ENCODE measurements at places on chromosomes 13 and 19. TPM values are rescaled to one million over a fixed set of nuclear protein-coding genes. Genes with fewer than 3 reads are reported as not detected.

Gene FLT3LG
- total RNA-seq: 4.5 TPM

Gene THSD8
- total RNA-seq: not detected

Gene FAM83E
- total RNA-seq: 6.8 TPM

Gene OR10H1
- not detected for total RNA-seq

Gene UPF1
- total RNA-seq: 91.6 TPM

Gene TLE6
- 1.5 TPM for total RNA-seq

Gene CELF5
- 0.20 TPM for total RNA-seq

Gene PSG1
- not detected for total RNA-seq

Gene SIGLEC12
- total RNA-seq: 0.54 TPM

Gene CYP2F1
- not detected for total RNA-seq

Gene FCAR
- 1.1 TPM for total RNA-seq

Gene TBC1D4
- total RNA-seq: 47.9 TPM

Gene LRRC4B
- 0.25 TPM for total RNA-seq

Gene ARRDC5
- total RNA-seq: not detected

- peak; percentile 79 for DNase-seq
Measured at GRCh38 chr19:39890755-39891551, 43.5 kb downstream of the FCGBP start.

DNA sequence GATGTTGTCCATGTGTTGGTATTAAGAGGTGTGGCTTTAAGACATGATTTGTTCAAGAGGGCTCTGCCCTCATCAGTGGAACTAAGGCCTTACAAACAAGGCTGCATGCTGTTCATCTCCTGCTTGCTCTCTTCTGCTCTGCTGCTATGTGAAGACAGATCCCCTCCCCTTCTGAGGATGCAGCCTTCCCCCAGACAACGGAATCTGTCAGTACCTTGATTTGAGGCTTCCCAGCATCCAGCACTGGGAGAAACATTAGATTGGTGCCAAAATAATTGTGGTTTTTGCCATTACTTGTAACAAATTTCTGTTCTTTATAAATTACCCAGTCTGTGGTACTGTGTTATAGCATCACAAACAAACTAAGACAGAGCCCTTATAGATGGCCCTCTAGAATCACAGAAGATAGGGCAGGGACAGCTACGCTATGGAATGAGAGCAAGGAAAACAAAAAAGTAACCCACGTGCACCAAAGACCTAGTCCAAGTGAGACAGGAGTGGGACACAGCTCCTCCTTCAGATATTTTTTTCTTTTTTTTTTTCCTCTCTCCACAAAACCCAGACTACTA is 151.5 kb upstream of the RXFP2 start:
- no peak for DNase-seq

DNA sequence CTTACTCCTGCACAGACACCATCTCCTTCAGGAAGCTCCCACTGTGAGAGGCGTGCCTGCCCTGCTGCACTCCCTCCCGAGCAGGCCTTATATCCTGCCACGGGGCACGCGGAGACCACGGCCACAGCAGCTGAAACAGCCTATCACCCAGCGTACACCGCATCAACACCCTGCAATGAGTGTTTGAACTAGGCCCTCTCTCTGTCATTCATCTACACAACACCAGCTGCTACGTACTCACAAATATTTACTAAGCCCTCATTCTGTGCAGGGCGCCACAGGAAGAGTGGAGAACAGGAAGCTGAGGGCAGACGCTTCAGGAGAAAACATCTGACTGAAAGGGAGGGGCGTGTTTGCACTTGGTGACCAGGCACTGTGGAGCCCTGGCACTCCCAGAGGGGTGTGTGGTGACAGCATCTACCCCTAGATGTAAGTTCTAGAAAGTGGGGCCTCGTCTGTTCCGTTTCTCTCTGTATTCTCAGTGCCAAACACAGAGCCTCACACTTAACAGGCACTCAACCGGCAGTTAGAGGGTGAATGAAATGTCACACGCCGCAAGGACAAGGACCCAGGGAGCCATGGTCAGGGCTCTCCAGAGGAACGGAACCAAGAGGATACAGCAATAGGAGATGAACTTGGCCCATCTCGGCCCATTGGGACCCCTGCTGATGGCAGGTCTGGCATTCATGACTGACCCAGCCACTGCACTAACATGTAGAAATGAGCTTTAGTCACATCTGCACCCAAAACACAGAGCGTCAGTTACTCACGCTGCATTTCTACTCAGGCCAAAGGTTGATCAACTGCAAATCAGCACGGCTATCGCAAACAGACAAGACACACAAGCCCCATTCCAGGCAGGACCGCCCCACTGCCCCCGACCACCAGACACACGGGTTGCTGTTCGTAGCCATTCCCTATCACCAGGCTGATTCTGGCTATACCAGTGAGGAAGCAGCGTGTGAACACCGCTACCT is 15.7 kb downstream of the RANBP3 start:
- DNase-seq: no peak

DNA sequence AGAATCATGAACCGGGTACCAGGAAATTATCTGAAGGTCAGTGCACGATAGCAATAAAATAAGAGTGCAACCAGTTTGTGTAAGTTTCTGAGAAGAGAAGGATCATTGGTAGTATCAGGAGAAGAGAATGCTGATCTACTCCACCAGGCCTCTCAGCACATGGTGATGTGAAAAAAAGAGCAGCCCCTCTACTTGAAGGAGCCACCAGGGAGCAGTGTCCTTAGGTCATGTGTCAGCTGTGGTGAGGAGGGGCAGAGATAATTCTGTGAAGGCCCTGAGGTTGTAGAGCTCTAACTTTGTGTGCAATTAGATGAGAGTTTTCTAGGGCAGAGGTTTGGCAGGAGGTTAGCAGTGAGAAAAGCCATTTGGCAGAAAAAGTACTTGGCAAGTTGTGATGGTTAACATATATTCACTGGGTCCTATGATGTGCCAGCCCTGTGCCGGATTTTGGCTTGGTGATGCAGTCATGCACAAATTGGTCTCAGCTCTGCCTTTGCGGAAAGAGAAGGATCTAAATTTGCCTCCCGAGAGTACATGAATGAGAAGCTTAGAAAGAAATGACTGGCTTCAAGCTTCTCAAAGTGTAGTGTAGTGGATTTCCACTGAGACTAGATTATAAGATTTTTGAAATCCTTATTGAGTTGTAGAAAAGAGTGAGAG is 19.2 kb upstream of the ZC3H13 start:
- no peak for DNase-seq

GRCh38 chr13:111561091-111561781 is 240.8 kb downstream of the TEX29 start:
- DNase-seq: no peak

GRCh38 chr13:38954291-38954690 is 36.3 kb downstream of the STOML3 start:
- no peak for DNase-seq

- no peak for DNase-seq
Measured at GRCh38 chr13:84430015-84430414, 547.7 kb upstream of the SLITRK1 start.

GRCh38 chr19:53076984-53077383 is 26.2 kb downstream of the ZNF160 start:
- DNase-seq: no peak

DNA sequence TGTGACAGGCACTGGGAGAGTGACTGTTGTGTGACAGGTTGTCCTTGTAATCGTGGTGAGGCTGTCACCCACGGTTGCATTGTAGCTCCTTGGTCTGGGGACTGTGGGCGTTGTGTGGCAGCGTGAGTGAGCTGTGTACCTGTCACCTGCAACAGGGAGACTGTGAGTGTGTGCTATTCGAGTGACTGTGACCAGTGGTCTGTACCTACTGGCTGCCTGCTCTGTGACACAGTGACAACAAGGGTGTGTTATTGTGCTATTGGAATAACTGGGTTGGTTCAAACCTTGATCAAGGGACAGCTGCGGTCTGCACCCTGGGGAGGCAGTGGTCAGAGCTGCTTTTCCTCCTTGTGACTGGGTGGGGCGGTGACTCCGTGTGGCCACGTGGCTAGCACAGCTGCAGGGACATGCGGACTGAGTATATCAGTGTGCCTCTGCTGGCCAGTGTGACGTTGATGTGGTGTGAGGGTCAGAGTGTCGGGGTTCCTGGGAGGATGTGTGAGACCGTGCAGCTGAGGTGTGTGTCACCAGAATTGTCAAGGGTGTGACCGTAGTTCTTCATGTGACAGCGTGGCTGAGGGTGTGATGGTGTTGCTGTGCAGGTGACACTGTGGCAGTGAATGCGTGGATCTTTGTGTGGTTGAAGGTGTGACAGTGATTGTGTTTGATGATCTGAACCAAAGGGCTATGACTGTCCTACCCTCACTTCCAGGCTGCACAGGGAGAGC is 10.1 kb upstream of the NFIX start:
- peak; percentile 95 for DNase-seq

DNA sequence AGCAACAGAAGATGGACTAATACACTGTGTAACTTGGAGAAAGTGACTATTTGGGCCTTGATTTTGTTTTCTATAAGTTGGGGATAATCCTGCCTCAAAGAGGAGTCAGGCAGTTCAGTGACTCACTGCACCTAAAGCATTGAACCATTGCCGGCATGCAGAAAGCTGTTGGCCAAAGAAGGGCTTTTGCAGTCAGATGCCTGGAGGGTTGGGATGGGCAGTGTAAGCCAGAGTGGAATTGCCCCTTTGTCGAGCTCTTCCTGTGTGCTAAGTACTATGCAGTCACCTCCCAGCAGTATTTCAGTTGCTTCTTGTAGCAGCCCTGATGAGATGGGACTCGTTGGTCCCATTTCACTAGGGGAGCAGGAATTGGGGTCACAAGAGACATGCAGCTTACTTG is 11.1 kb downstream of the ZNF473 start:
- DNase-seq: no peak

- DNase-seq: no peak
Measured at GRCh38 chr13:45658586-45659235, 43.2 kb upstream of the ERICH6B start.

DNA sequence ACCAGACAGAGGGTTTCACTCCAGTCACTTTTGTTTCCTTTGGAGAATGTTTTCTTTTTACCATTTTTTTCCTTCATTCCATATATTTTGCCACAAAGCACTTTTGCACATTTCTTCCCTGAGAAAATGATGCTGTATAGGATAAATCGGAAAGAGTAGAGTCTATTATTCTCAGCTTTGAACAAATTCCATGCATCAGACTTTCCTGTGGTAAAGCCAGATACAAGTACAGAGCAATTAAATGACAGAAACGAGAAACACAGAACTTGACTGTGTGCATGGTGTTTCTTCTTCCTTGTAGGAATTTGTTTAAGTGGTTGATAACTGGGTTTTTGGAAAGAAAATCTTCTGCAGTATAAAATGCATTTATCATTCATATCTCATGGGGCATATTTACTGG is 107.4 kb upstream of the CSNK1A1L start:
- no peak for DNase-seq

GRCh38 chr13:49733181-49733951 is 42.1 kb upstream of the EBPL start:
- DNase-seq: no peak

DNA sequence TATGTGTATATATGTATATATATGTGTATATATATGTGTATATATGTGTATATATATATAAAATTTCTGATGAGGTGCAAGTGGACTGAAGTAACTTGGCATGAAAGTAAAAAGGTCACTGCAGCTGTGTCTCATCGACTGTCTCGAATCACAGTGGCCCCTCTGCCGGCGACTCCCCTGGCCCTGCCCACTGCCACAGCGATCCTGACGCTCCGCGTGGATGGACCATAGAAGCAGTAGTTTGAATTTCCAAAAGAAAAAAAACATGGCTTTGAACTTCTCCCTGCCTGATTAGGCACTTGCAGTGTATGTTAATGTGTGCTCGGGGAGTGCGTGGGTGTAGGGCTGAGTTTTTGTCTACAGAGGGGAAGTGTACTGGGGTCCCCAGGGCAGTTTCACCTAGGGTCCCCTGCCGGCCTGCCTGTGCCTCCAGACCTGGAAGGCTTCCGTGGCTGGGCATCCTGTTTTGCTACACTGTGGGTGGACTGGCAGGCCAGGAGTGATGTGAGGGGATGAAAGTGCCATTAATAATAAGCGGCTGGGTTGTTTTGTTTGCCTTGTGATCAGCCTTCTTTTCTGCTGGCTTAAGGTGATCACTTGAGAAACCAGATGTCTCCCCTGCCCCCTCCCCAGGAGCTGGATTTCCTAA is 10.8 kb downstream of the ZIC5 start:
- DNase-seq: no peak

Measured in lower leg skin (tissue), 4 donors.